Activated naive CD8-positive, alpha-beta T cell treated with anti-CD3 and anti-CD28 coated beads, Interleukin-2, amount 50 U/mL, for 24 hours (primary cell): ENCODE measurements at places on chromosomes 16 and 17.

GRCh38 chr16:31488468-31489297 is 5.8 kb downstream of the SLC5A2 start:
- DNase-seq = no peak

DNA sequence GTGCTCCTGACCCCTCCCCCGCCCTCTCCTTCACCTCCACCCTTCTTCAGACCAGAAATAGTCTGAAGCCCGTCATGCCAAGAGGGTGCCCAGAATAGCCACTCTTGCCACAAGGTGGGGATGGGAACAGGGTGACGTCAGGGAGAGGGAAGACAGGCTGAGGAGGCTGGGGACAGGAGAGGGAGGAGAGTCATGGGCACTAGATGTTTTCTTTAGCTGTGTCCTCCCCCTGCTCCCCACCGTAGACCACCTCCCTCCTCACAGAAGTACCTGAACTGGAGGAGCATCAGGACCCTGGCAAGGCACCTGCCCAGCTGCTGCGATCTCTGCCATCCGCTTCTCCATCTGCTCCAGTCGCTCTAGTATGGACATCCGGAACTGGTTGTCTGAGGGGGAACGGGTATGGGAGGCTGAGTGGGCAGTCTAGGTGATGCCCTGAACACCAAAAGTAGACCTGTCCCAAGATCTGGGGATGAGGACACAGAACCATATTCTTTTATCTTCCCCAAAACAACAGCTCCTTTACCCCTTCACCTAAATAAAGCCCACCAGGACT is 6.6 kb upstream of the SPAG7 start:
- DNase-seq = no peak

GRCh38 chr16:73846007-73846330 is 450.6 kb upstream of the PSMD7 start:
- no peak for DNase-seq

- DNase-seq = no peak
Measured at GRCh38 chr17:39648616-39649366, 11.8 kb downstream of the STARD3 start.
